ENCODE measurements at places on chromosomes 6 and 20.

GRCh38 chr6:134092449-134092848 lies 40.0 kb upstream of the SLC2A12 start:
- DNase-seq: no peak

DNA sequence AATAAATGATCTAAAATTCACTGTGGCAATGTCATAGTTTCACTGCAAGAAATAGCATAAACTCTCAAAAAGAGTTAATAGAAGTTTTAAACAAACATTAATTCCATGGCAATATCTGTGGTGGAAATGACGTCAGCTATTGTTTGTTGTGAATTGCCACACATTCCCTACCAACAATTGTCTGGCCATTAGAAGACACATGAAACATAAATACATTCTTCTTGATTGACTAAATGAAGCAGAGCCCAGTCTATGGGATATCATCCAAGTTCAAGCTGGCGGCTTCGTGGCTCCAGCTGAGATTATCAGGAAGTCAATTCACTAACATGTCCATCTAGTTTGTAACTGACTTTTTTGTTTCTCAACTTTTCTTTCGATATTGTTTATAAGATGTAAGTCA lies 369.0 kb downstream of the ARHGAP18 start:
- no peak for DNase-seq

GRCh38 chr6:8481727-8482126 lies 46.4 kb upstream of the SLC35B3 start:
- DNase-seq: no peak

DNA sequence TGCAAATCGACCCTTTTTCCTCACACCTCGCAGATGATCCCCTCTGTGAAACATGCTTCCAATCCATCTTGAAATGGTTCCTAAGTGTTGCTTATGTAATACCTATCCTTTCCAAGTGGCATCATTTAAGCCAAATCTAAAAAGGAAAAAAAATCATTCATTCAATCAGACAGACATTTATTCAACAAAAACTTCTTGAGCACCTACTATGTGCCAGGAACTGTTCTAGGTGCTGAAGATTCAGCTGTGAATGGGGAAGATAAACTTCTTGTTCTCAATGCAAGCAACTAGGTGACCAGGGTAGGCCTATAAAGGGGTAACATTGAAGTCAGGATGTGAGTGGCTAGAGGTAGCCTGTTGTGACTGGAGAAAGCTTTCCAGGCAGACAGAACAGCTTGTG lies 66.2 kb downstream of the SCML4 start:
- DNase-seq: no peak

DNA sequence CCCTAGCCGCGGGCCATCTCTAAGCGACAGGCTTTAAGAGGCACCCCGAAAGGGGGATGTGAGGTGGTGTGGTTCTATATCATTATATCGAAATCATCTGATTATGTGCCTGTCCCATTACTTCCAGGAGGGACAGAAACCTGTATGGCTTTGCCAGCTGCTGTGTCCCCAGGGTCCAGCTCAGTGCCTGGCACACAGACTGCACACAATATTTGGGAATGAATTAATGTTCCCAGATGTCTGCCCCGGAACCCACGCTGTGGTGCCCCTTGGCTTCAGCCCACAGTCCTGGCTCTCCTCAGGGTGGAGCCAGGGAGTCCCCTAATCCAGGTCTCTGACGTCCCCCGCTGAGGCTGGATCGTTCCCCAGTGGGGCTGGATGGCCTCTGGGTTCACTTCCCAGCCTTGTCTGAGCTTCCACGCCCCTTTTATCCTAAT lies 8.9 kb upstream of the AHCY start:
- no peak for DNase-seq
